ENCODE measurements at places on chromosomes 5 and 9. TPM values are rescaled to one million over a fixed set of nuclear protein-coding genes. Genes with fewer than 3 reads are reported as not detected.

DNA sequence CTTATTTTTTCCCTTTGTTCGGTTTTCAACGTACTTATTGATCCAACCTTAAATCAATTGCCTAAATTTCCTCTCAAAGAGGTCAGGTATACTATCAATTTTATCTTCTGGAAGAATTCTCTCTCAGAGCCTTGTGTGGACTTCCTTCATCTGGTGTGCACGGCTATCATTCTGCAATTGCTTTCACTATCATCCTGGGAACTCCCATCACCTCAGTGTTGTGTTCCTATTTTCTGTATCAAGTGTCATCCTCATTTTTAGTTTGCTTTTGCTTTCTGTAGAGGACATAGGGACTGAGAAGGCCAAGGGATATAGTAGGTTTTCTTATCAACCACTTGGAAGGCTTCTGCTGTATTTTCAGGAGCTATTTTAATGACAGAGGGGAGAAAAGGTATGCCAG is 11.3 kb downstream of the STOM start:
- H3K27me3 ChIP-seq: no peaks in the 10 kb centered on the region
- DNase-seq: no peak
- H3K4me3 ChIP-seq: no peak overlapping the region
- peaks cover 68% of the 10 kb centered on the region for H3K4me1 ChIP-seq
- no peaks in the 10 kb centered on the region for H3K36me3 ChIP-seq

- H3K36me3 ChIP-seq: no peaks in the 10 kb centered on the region
- H3K27ac ChIP-seq: no peak overlapping the region
- no peaks in the 10 kb centered on the region for H3K27me3 ChIP-seq
- no peak overlapping the region for H3K4me3 ChIP-seq
Measured at GRCh38 chr9:126116351-126117157, 210.1 kb upstream of the MVB12B start.

DNA sequence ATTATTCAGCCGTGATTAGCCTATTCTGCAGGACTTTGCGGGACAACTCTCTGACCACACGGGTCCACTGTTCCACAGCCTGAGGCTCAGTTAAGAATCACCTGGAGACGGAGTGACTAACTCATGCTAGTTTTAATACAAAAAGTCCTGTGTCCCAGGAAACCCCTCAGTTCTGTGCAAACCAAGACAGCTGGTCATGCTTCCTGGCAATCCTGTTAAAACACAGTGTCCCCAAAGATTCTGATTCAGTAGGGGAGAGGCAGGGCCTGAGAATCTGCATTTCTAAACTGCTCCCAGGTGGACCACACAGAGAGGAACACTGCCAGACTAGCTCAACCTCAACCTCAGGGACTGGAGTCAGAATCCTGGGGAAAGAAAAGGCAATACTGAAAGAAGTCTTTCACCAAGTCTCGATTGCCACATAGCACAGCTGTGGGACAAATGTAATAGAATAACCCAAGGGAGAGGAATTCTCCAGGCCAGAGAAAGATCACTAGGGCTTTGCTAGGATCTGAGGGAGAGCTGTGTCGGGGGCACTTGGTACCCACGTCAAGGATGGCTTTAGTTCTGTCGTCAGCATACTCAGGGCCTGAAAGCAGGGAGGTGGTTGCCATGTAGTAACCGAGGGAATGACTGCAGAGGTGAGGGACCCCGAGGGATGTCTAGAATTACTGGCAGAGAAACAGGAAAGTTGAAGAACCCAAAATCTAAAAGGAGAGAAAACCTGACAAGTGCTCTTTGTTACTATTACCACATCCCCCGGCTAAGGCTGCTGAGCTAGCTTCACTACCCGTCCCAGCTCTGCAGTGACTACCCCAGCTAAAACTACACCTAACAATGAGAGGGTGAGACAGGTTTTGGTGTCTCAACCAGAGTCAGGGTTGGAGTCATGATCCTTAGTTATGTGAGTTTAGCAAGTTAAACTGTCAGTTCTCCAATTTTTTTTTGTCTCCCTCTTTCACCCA is 8.6 kb downstream of the SUSD1 start:
- no peaks in the 10 kb centered on the region for H3K36me3 ChIP-seq
- DNase-seq: no peak
- peaks cover 14% of the 10 kb centered on the region for H3K4me1 ChIP-seq
- H3K27ac ChIP-seq: no peak overlapping the region
- no peaks in the 10 kb centered on the region for H3K27me3 ChIP-seq

DNA sequence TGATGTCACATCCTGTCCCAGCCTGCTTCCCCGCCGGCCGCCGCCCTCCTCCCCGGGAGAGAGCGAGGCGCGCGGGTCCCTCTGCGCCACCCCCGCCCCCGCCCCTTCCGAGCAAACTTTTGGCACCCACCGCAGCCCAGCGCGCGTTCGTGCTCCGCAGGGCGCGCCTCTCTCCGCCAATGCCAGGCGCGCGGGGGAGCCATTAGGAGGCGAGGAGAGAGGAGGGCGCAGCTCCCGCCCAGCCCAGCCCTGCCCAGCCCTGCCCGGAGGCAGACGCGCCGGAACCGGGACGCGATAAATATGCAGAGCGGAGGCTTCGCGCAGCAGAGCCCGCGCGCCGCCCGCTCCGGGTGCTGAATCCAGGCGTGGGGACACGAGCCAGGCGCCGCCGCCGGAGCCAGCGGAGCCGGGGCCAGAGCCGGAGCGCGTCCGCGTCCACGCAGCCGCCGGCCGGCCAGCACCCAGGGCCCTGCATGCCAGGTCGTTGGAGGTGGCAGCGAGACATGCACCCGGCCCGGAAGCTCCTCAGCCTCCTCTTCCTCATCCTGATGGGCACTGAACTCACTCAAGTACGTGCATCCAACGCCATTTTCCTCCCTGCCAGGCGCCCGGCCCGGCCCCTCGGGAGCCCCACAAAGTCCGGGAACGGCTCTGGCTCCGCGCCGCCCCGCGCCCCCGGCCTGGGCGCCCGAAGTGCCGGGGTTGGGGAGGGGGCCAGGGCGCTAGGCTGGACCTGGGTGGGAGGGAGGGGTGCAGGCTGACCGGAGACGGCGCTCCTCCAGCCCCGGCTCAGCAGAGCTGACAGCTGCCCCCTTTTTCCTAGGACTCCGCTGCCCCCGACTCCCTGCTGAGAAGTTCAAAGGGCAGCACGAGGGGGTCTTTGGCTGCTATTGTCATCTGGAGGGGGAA is 12.0 kb upstream of the OLFM1 start:
- DNase-seq: no peak
- H3K4me3 ChIP-seq: peak overlapping the region; percentile 54
- peaks cover 16% of the 10 kb centered on the region for H3K4me1 ChIP-seq
- peak overlapping the region; percentile 63 for H3K27ac ChIP-seq

The SLC6A18 gene
- not detected for total RNA-seq
